Activated T-helper 1 cell treated with anti-CD3 and anti-CD28 coated beads, Interleukin-12 subunit alpha, Interleukin-12 subunit beta, Interleukin-2, Interleukin-4 antibody, amounts not matched to agents 30 ng/mL and 10 ng/mL and 1 ng/mL, durations not matched to agents 14 hours and 24 hours and 36 hours (primary cell): ENCODE measurements at places on chromosomes 6 and 20. TPM values are rescaled to one million over a fixed set of nuclear protein-coding genes. Genes with fewer than 3 reads are reported as not detected.

CEP250 gene
- 44.4 and 45.6 TPM in 2 replicates for total RNA-seq

SRMS gene
- not detected in 2 replicates for total RNA-seq

POPDC3 gene
- total RNA-seq, result not detected in 2 replicates

TUBB2A gene
- 5.2 and 5.6 TPM in 2 replicates for total RNA-seq

FUCA2 gene
- 15.7 and 16.3 TPM in 2 replicates for total RNA-seq

SLA2 gene
- total RNA-seq, result 62.0 and 64.0 TPM in 2 replicates

NNAT gene
- total RNA-seq, result 0.29 TPM in 1 of 2 replicates, not detected in the other

VGLL2 gene
- total RNA-seq, result not detected in 2 replicates

SAPCD1 gene
- total RNA-seq, result 16.7 and 17.0 TPM in 2 replicates

DNA sequence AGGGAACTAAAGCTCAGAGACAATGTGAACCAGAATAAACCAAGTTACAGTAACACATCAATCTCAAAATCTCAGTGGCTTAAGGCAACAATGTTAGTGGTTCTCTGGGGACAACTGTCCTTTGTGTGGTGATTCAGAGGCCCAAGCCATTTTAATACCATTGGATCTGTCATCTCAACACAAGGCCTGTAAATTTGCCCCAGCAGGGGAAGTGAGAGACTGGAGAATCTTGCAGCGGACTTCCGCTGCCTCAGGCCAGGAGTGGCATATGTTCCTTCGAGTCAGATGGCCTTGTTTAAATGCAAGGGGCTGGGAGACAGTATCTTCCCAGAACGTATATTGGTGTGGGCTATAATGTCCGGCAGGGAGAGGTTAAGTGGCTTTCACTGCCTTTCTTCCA is 126.0 kb downstream of the CD83 start:
- no peak overlapping the region for H3K4me3 ChIP-seq
- H3K27ac ChIP-seq, result no peak overlapping the region
- H3K36me3 ChIP-seq, result no peaks in the 10 kb centered on the region
- no peaks in the 10 kb centered on the region for H3K27me3 ChIP-seq
- peaks cover 7% of the 10 kb centered on the region for H3K4me1 ChIP-seq
- DNase-seq, result no peak

DNA sequence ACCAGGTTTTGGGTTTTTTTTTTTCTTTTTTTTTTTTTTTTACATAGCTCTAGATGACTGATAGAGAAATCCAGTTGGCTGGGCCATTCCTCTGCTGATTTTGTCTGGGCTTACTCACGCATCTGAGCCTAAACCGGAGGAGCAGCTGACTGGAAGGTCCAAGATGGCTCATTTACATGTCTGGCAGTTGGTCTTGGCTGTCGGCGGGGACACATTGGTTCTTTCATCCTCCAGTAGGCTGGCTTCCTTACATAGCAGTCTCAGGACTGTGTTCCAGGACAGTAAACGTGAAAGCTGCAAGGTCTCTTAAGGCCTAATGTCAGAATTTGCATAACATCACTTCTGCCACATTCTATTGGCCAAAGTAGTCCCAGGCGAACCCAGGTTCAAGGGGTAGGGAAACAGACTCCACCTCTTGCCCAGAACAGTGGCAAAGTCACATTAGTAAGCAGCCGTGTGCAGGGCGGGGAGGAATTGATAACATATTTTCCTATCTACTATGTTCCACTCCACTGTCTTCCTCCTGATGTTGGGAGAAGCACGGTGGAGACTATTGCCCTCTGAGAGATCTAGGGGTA is 87.0 kb downstream of the CDH22 start:
- no peaks in the 10 kb centered on the region for H3K4me1 ChIP-seq
- DNase-seq, result no peak
- H3K36me3 ChIP-seq, result no peaks in the 10 kb centered on the region
- no peak overlapping the region for H3K4me3 ChIP-seq

GRCh38 chr6:5729813-5730517 is 276.8 kb downstream of the NRN1 start:
- no peak overlapping the region for H3K4me3 ChIP-seq
- H3K36me3 ChIP-seq, result no peaks in the 10 kb centered on the region
- peaks cover 3% of the 10 kb centered on the region for H3K27me3 ChIP-seq

- no peaks in the 10 kb centered on the region for H3K4me1 ChIP-seq
- H3K27ac ChIP-seq, result no peak overlapping the region
- H3K4me3 ChIP-seq, result no peak overlapping the region
- H3K27me3 ChIP-seq, result peaks cover 3% of the 10 kb centered on the region
- no peak for DNase-seq
Observed at GRCh38 chr6:121791396-121792315, 356.2 kb downstream of the GJA1 start.

DNA sequence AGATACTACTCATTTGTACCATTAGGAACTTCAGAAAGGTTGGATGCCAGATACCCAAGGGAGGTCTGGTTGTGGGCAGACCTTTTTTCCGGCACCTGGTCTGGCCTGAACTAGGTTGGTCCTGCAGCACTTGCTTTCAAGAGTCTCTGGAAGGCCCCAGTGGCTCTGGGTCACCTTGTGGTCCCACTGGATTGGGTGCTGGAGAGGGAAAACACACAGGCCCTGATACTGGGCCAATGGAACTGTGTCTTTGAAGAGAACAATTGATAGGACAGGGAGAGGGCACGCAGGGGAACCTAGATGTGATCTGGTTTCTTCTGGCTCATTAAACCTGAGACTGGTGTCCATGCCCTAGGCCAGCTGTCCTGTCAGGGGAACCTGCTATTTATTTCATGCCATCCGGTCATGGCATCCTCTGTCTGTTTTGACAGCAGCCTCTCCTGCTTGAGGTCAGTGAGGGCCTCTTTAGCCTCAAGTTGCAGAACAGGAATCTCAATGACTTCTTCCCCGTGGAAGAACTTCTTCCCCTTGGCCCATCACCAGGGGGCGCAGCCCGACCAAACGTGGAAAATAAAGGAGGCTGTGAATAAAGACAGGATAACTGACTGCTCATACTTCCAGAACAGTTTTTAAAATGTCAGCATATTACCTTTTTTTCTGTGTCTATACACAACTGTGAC is 25.0 kb downstream of the TAF8 start:
- H3K27ac ChIP-seq, result no peak overlapping the region
- H3K27me3 ChIP-seq, result no peaks in the 10 kb centered on the region
- H3K36me3 ChIP-seq, result peaks cover 35% of the 10 kb centered on the region
- DNase-seq, result peak; percentile 33

DNA sequence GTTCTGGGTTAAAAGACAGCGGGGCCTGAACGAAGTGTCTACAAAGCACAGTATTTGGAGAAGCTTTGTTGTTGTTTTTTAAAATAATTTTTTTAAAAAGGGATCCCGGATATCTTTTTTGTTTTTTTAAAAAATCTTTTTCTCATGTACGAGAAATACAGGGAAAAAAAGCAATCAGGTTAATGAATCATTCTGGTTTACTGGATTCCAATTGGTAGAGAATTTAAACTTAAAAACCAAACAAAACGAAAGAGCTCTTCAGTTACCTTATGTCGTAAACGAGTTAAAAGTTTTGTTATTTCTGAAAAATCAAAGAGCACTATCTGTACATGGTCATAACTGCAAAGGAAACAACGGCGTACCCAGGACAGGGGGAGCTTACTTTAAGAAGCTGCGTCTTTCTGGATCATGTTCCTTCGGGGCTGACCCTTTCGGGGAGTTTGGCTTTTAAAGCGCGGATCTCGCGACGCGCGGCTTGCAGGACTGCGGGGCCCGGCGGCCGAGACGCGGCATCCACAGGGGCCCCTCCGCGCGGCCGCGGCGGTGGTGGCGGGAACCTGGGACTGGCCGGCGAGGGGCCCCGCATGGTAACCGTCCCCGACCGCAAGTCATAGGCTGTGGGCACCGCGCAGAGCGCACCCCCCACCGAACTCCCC is 927 bp downstream of the IL20RA start:
- peak overlapping the region; percentile 74 for H3K4me3 ChIP-seq
- H3K27ac ChIP-seq, result no peak overlapping the region

GRCh38 chr20:47071646-47072185 is 177.1 kb downstream of the EYA2 start:
- H3K27ac ChIP-seq, result no peak overlapping the region
- no peak overlapping the region for H3K4me3 ChIP-seq
- no peaks in the 10 kb centered on the region for H3K4me1 ChIP-seq
- DNase-seq, result no peak

- H3K36me3 ChIP-seq, result no peaks in the 10 kb centered on the region
- peak; percentile 28 for DNase-seq
- no peak overlapping the region for H3K27ac ChIP-seq
- H3K4me1 ChIP-seq, result no peaks in the 10 kb centered on the region
- peaks cover 8% of the 10 kb centered on the region for H3K27me3 ChIP-seq
Observed at GRCh38 chr20:36399147-36399968, 93.2 kb downstream of the DLGAP4 start.

GRCh38 chr6:43242908-43243663 is at the start of gene TTBK1:
TSS of gene TTBK1 (plus strand) at chr6:43243481. CDS start at chr6:43246661, 3,180 bp downstream.
- DNase-seq, result peak; percentile 31
- H3K27ac ChIP-seq, result no peak within 1 kb of the TSS

GRCh38 chr6:7100753-7101081 is 7.0 kb upstream of the RREB1 start:
- DNase-seq, result no peak
- no peak overlapping the region for H3K4me3 ChIP-seq
- H3K4me1 ChIP-seq, result no peaks in the 10 kb centered on the region

DNA sequence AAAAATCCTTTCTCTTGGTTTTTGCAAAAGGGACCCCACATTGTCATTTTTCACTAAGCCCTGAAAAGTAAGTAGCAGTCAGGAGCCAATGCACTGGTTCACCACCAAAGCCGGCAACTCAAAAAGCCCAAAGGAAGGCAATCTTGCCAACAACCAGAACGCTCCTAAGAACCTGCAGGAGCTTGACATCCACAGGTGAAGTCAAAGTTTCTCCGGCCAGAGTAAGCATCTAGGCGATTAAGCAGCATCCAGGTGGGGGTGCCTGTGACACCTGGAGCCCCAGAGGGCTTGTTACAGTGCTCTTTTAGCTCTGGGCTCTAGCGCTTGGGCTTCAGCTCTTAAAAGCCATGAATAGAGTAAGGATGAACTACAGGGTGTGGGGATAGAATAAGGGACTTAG is 36.1 kb downstream of the SLC35D3 start:
- H3K27ac ChIP-seq, result no peak overlapping the region
- no peak for DNase-seq
- H3K27me3 ChIP-seq, result peaks cover 27% of the 10 kb centered on the region
- peaks cover 5% of the 10 kb centered on the region for H3K4me1 ChIP-seq
- no peaks in the 10 kb centered on the region for H3K36me3 ChIP-seq

GRCh38 chr20:23826541-23827021 is at the start of gene CST2:
TSS of gene CST2 (minus strand) at chr20:23826729. CDS start at chr20:23826660, 69 bp downstream.
- H3K27me3 ChIP-seq, result no peaks in the 10 kb centered on the region
- no peaks in the 10 kb centered on the region for H3K4me1 ChIP-seq
- no peak within 1 kb of the TSS for H3K4me3 ChIP-seq
- no peak within 1 kb of the TSS for H3K27ac ChIP-seq
- DNase-seq, result no peak

- peaks cover 14% of the 10 kb centered on the region for H3K4me1 ChIP-seq
- H3K36me3 ChIP-seq, result no peaks in the 10 kb centered on the region
- DNase-seq, result no peak
- no peaks in the 10 kb centered on the region for H3K27me3 ChIP-seq
Observed at GRCh38 chr6:119040636-119041035, 37.8 kb downstream of the FAM184A start.

GRCh38 chr20:47451602-47451904 is 50.1 kb upstream of the NCOA3 start:
- peaks cover 32% of the 10 kb centered on the region for H3K4me1 ChIP-seq
- H3K36me3 ChIP-seq, result no peaks in the 10 kb centered on the region
- H3K4me3 ChIP-seq, result no peak overlapping the region
- no peaks in the 10 kb centered on the region for H3K27me3 ChIP-seq
- no peak overlapping the region for H3K27ac ChIP-seq
- no peak for DNase-seq

DNA sequence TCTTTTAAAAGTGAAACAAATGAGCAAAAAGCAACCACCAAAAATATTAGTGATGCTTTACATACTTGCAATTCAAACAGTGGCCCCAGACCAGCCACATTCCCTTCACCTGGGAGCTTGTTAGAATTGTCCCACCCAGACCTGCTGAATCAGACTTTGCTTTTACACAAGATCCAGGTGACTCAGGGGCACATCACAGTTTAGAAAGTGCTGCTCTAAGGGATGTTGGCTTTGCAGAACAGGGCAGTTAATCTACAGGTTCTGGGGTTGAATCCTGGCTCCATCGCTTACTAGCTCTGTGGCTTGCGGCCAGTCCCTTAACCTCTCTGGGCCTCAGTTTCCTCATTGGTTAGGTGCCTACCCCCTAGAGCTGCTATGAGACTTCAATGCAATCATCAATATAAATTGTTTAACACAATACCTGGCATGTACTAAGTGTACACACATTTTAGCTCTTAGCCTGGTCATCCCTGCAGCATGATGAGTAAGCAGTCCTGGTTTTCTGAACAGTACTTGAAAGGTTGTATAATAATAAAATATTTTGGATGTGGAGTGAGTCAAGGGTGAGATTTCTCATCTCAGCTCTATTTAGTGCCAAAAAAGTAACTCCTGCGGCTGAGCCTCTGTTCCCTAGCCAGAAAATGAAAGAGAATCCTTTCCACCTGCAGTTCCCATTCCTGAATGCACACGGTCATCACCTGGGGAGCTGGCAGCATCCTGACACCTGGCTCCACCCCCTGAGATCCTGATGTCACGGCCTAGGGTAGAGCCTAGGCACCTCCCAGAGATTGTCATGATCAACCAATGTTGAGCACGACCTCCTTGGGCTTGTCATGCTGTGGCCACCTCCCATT is 162.7 kb downstream of the ANKRD60 start:
- no peak overlapping the region for H3K27ac ChIP-seq
- no peak overlapping the region for H3K4me3 ChIP-seq
- DNase-seq, result no peak
- no peaks in the 10 kb centered on the region for H3K4me1 ChIP-seq

DNA sequence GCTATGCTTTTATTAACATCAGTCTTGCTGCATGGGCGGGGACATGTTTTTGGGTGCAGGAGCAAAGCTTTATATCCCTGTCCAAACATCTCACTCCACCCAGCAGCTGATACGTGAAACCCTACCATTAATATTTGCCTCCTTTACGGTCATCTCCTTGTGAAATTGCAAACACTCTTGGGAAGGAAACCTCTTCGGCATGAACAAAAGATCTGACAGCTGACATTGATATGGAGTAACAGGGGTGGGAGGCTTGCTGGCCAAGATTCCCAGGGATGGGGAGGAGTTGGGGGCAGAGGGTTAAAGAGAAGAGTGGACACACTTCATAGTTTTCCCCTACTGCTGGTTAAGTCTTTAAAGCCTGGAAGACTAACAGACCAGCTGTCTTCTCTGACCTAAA is 22.2 kb upstream of the VEGFA start:
- no peak overlapping the region for H3K27ac ChIP-seq
- no peak for DNase-seq
- peaks cover 9% of the 10 kb centered on the region for H3K27me3 ChIP-seq
- H3K36me3 ChIP-seq, result no peaks in the 10 kb centered on the region
- H3K4me3 ChIP-seq, result no peak overlapping the region

- DNase-seq, result no peak
- peaks cover 2% of the 10 kb centered on the region for H3K27me3 ChIP-seq
- peaks cover 15% of the 10 kb centered on the region for H3K4me1 ChIP-seq
- H3K36me3 ChIP-seq, result peaks cover 8% of the 10 kb centered on the region
- no peak overlapping the region for H3K27ac ChIP-seq
Observed at GRCh38 chr6:154219250-154219649, 137.4 kb downstream of the IPCEF1 start.

DNA sequence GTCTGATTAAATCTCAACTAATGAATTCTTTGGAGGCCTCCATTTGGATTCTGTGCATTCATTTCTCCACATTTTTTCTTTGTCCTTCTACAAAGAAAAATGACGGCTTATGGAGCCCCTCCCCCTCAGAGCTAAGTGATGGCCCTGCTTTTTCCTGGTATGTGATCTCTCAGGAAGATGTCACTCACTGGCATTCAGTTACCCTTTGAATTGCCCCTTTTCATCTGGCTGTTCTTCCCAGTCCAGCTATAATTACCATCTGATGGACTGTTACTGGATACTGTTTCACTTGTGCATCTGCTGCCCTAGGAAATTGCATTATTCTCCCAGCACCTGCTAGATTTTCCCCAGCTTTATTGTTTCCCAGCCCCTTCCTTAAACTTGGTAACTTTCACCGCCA is 151.9 kb downstream of the CFAP61 start:
- peaks cover 15% of the 10 kb centered on the region for H3K27me3 ChIP-seq
- no peaks in the 10 kb centered on the region for H3K4me1 ChIP-seq
